ENCODE measurements at places on chromosomes 2 and 18.
A peak's percentile ranks its signal among the peaks of the same experiment; 100 is the strongest.

DNA sequence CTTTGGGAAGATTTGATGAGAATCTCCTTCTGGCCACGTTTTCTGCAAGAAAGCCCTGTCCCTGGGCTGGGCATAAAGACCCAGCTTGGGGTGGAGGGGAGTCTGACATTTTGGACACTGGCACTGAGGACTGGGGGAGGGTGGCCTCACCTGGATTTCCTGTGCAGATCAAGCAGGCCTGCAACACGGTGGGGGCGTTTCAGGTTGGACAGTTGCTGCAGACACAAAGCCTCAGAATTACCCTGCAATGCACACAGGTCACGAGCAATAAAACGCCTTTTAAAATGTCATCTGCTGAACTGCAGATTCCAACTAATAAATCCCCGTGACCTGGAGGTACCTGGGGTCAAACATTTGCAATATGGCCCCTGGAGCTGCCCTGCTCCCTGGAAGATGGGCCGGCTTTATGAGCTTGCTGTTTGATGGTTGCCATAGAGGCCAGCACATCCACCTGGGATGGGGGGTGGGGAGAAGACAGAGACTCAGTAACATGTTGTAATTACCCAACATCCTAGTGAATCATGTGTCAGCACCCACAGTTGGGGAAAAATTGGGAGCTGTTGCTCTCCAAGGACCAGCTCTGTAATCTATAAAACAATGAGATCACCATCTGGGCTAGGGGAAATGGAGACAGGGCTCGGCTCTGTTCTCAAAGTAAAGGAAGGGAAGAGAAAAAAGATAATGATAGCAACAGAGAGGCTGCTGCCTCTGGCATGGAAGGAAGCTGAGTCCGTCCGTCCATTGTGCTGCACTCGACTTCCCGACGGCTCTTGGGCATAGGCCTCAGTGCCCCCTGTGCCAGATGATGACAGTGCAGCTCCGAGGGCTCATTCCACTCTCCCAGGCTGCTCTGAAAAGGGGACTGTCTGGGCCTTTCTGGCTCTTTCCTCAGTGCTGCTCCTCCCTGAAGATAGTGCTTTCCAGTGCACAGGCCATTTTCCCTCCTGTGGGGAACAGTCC, 340.3 kb downstream of the CYRIA start:
- DNase-seq: no peak

- no peak for DNase-seq
These were observed 9.9 kb downstream of the CCT7 start for GRCh38 chr2:73243884-73244570.

GRCh38 chr2:39893616-39894015, 114.6 kb upstream of the THUMPD2 start:
- DNase-seq: no peak

- DNase-seq: no peak
These were observed 46.0 kb downstream of the PAX8 start for GRCh38 chr2:113232740-113233139.

GRCh38 chr2:141438536-141438935, 692.3 kb downstream of the LRP1B start:
- no peak for DNase-seq

DNA sequence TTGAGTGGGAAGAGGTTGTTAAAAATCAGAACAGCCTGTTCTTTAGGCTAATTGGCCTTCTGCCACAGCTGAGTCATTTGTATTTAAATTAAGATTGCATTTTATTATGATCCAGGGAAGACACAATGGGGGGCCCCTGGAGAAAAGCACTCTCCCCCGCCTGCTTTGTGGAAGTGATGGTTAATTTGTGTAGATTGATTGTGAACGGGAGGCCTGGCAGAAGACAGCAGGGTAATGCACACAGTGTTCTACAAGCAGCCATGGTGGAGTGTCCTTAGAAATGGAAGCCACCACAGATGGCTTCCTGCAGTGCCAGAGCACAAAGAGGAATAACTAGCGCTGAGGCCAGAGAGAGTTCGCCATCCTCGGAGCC, 19.6 kb downstream of the RAMP1 start:
- DNase-seq: no peak

DNA sequence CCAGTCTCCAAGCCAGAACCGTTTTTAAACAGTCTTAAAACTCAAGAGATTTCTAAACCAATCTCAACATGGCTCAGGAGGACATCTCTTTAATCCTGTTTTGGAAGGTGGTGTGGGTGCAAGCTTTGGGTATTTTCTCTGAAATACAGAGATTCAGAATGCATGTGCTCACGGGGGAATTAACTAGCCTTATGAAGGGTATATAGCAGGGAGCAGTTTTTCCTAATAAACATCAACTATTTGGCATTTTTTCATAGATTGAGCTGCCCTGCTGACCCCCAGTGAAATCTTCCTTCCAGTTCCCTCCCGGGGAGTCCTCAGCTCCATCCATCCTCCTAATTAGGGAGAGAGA, 122.6 kb downstream of the SMAD7 start:
- no peak for DNase-seq

DNA sequence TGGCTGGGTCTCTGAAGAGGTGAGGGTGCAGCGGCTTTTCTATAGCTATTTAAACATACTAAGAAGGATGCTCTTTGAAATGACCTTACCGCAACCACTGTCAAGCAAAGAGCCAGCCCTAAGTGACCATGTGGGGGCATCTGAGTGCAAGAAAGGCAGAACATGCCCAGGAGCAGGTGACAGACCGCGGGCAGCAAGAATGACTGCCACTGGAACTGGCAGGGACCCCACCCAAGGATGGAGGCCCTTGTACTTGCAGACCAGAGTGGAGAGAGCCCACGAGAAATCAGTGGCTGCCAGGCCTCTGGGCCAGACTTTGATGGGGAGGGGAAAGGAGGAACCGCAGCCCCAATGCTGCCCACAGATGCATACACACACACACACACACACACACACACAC, 33.1 kb downstream of the DNMT3A start:
- no peak for DNase-seq

DNA sequence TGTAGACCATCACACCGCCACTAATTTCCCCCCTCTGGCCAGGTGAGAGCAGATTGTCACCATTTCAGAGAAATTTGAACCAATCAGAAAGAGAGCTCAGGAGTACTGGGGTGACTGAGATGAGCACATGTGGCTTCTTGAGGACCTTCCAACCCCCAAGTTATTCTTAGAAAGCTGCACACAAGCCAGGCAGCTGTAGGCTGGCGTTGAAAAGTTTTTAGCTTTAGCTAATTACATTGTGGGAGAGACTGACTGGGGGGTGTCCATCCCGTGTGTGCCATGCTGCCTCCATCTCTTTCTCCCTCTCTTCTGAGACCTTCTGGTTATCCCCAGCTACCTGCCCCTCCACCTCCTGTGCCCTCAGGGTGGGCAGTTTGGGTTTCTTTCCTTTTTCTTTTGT, 154.0 kb downstream of the AGAP1 start:
- DNase-seq: no peak

DNA sequence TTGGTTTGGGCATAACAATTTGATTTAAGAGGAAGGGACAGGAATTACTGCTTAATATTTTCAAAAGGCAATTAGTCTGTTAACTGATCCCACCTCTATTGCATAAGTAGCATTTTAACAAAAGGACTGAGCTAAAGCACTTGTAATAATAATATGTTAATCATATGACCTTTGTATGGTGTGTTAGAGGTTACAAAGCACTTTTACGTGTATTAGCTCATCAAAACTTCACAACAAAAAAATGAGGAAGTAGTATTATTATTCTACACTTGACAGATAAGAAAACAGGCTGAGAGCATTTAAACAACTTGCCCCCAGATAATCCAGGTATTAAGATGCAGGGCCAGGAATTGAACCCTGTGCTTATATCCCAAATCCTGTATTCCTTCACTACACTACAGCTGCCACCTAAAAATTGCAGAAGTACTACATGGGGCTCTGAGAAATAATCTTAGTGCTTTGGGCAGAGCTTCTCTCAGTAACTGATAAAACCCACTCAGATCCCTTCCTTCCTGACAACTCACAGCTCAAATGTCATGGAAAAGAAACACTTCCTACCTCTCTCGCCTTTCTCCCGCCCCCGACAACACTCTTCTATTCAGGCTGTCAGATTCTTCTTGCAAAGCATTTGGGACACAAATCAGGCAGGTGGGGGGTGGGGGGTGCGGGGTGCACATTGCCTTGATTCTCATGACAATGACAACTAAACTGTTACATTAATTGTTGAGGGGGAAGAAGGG, 20.7 kb upstream of the KCTD1 start:
- DNase-seq: no peak

GRCh38 chr2:191020742-191021381, 6.9 kb upstream of the STAT1 start:
- DNase-seq: peak; percentile 44

DNA sequence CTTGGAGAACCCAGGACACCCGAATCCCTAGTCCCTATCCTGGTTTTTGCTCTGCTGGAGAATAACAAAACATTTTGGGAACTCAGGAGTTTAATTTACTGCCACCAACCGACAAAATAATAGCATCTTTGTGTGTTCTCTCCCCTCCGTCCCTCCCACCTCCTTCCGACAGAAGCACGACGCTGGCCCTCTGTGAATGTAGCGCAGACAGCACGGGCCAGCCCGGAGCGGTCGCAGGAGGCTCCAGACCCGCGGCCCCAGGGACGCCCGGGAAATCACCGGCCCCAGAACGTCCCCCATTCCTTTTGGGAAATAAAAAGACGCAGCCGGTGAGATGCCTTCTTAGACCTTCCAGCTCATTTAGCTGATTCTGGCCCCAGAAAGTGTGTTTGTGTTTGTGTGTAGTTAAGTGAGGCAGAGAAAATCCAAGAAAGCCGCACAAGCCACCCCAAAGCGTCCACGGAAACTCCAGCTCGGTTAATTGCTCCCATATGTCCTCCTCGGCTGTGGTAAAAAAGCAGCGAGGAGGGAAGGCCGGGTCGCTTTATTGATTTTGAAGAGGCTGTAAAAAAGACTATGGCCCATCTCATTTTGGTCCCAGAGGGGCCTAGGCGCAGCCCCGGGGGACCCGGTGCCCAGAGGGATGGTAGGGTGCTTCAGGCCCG, 577 bp upstream of the TANC1 start:
- no peak for DNase-seq

DNA sequence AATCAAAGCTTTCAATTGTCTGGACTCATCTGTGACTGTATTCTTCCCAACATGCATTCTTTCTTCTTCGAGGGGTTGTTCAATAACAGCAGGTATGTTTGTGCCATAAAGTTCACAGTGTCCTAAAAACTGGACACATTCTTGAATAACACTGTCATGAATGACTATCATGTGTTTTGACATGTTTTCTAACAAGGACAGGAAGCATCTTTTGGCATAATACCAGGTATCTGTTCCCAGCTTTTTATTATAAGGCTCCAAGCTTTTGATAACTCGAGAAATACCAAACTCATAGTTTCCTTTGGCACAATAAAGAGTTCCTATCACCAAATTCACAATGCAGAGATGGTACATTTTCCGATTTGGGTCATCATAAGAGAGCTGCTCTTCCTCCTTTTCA, 224.2 kb downstream of the AGPS start:
- no peak for DNase-seq

- DNase-seq: no peak
These were observed 356.9 kb downstream of the ZNF521 start for GRCh38 chr18:24995056-24995455.
